Esophagus mucosa (tissue), 1 donor: ENCODE measurements at places on chromosomes 11 and 22.

GRCh38 chr11:96758957-96759356 lies 369.1 kb downstream of the JRKL start:
- ATAC-seq = no peak

DNA sequence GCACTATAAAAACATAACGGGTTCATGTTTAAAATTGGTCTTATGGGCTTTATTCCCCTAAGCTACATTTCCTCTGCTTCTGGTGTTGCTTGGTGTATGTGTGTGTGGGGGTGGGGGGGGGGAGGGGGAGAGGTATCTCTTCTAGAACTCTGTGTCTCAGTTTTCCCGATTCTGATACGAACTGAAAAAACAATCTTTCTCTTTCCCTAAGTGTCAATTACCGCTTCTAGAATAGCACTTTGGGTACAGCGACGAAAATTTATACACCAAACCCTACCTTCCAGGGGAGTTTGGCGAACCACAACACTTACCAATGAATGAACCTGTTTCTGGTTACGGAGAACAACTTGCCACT lies 636 bp downstream of the NUP160 start:
- ATAC-seq = no peak

GRCh38 chr11:120780239-120780638 lies 243.7 kb upstream of the TBCEL start:
- no peak for ATAC-seq

GRCh38 chr11:107780775-107781174 lies 68.9 kb upstream of the SLN start:
- ATAC-seq = no peak

- no peak for ATAC-seq
Observed at GRCh38 chr22:17332109-17332800, 37.0 kb upstream of the CECR2 start.

DNA sequence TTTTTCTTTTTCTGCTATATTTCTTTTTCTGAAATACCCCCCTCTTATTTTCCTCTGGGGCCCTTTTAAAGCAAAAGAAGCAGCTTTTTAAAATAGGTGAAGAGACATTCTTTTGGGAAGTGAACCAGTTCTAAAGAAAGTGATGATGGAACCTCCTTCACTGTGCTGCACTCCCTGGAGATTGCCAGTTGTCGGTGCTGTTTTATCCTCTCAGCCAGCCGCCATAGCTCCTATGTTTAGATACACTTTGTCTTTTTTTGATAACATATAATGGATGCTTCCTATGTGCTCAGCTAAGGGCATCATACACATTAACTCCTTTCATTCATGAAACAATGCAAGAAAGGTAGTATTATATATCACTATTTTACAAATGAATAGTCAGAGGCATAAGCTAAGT lies 14.0 kb downstream of the CFAP300 start:
- ATAC-seq = no peak

DNA sequence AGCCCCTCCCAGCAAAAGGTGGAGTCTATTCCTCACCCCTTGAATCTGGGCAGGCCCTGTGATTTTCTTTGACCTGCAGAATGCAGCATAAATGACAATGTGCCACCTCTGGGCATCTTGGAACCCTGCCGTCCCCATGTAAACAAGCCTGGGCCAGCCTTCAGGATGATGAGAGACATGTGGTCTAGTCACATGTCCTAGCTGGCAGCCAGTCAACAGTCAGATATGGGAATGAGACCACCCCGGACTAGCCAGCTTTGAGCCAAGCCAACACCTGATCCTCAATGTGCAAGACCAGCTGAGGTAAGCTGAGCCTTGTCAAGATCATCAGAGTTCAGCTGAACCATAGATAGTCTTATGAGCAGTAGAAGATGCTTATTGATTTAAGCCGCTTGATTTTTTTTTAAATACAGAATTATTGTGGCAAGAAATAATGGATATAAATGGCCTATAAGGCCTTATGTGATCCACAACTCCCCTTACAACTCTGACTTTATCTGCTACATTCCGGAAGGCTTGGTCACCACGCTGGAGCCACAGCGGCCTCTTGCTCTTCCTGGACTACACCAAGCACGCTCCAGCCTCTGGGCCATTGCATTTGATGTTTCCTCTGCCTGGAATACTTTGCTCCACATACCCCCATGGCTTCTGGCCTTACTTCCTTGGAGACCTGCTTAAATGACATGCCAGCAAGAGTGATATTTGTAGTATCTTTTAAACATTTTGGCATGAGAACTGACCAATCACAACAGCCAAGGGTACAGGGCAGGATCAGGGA lies 225.9 kb upstream of the SESN3 start:
- no peak for ATAC-seq

- ATAC-seq = no peak
Observed at GRCh38 chr11:57320719-57321387, 3.9 kb downstream of the TNKS1BP1 start.

DNA sequence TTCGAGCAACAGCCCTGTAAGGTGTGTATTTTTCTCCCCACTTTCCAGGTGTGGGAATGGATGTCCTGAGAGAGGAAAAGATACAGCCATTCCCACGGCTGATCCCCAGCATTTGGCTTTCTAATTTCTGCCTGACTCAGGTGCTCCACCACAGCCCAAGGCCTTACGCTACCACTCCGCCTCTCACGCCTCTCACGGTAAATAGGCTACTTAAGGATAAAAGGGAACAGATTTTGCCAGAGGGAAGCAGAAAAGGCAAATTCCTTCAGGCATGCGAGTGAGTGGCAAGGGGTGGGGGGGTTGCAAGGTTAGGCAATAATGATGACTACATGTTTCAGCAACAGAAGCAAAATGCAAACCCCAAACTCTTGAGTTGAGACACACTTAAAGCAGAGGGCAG lies 9.2 kb downstream of the PVALB start:
- no peak for ATAC-seq

DNA sequence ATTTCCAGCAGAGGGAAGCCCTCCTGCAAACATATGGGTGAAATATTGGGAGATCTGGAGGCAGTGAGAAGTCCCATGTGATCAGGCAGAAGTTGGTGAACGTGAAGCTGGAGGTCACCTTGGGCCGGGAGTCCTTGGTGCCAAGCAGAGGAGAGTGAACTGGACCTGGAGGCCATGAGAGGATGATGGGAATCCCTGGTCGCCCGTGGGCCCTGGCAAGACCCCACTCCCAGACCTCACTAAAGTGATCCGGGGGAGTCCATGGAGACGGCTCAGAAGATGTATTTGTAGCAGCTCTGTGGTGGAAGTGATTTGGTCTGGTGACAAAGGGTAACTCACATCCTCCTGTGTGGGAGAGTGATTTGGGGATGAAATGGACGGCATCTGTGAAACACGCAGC lies 71.0 kb downstream of the ARHGAP8 start:
- ATAC-seq = no peak

GRCh38 chr11:69278091-69278867 lies 15.7 kb upstream of the MYEOV start:
- no peak for ATAC-seq

DNA sequence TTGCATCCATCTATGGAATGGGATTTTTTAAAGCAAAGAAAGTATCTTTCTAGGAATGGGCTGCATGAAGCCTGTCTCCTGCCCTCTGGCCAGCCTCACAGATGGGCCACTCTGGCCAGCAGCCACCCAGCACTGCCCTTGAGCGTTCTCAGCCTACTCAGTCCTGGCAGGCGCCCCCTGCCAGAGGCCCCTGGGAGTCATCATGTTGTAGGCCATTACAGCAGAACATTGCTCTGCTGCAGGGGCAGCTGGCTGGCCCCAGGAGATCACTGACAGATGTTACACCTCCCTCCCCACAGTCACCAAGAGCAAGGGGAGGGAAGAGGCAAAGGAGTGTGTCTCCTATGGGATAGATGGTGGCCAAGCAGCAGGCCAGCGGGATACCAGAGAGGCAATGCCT lies 363.7 kb downstream of the NXPE2 start:
- no peak for ATAC-seq

- ATAC-seq = no peak
Observed at GRCh38 chr11:5279471-5280090, 9.8 kb upstream of the HBE1 start.

DNA sequence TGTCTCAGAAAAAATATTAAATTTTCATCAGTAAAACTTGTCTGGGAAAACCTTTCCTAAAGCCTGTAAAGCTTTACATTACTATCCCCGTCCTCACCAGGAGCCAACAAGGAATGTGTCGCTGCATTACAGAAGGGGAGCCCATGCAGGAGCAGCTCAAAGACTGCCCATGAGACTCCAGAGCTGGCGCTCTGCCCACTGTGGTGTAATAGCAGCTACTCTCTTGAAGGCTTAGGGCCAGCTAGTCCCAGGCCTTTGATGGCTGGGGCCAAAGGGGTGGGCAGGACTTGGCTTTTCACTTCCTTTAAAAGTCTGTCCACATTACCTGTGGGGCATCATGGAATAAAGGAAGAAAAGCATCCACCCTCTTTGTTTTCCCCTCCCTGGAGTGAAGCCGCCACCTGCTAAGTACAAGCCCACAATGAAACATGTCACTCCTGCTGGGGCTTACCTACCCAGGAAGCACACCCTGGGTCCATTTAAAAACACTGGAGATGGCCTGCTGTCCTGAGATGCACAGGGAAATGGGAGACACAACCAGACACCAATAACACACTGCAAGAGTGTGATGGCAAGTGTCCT lies 150.7 kb downstream of the ADAMTS15 start:
- no peak for ATAC-seq

DNA sequence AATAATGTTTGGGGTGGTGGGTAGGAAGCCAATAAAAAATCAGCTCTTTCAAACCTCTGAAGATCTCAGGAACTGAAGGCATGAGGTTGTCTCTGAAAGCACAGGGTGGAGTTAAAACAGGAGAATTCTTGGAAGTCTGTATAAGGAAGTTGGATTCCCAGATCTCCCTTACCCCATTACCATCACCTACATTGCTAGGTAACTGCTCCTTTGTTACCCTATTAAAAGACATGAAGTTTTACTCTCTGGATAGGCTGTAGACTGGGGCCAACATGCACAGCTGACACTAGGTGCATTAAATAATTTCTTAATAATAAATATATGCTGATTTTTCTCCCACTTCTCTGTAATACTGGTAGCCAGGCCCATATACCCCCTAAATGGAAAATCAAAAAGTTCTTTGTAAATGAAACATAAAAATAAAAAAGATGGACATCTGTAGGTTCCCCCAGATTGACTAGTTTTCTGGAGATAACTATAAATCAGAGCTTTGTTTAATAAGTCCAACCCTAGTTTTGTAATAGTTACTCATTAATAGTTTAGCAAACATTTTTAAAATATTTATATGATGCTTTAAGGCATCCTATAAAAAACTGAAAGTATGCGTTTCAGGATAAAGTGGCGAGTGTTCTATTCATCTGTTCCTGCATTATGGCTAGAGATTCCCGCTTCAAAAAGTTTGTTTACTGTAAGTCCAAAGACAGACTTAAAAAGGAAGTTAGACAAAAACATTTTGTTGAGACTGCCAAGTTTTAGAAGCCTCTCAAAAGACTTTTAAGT lies 63.8 kb downstream of the KIF18A start:
- ATAC-seq = no peak

GRCh38 chr11:75219869-75220268 lies 20.7 kb upstream of the TPBGL start:
- no peak for ATAC-seq

GRCh38 chr11:36264011-36264972 lies 24.9 kb downstream of the COMMD9 start:
- ATAC-seq = no peak

DNA sequence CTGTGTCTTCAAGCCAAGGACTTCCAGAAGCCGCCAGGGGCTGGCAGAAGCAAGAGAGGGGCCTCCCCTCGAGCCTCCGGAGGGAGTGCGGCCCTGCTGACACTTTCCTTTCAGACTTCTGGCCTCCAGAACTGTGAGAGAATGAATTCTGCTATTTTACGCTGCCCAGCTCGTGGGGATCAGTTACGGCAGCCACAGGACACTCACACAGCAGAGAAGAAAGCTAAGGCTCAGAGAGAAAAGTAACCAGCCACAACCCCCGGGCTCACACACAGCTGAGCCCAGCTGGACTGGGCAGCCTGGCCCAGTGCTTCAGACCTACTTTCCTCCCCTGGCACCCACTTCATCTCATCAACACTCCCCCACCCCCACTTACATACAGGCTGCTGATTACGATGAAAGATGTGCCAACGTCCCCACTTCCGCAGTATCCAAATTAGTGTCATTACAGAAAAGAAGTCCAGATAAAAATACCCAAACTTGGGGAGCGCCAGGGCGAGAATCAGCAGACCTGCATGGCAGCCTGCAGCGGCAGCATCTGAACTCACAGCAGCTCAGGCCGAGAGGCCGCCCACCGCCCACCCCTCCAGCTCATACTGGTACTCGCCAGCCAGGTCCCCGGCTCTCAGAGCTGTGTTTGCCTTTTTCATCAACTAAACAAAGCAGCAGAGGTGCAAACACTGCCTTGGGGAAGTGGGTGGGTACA lies 15.3 kb downstream of the PHF21B start:
- no peak for ATAC-seq
